ENCODE measurements at places on chromosomes 3 and 15.

GRCh38 chr15:34883042-34883441 is 86.5 kb downstream of the AQR start:
- DNase-seq, result no peak

- no peak for DNase-seq
Observed at GRCh38 chr15:58179206-58179605, 41.0 kb downstream of the AQP9 start.

- DNase-seq, result peak; percentile 68
Observed at GRCh38 chr3:170811928-170812591, 57.9 kb downstream of the RPL22L1 start.

DNA sequence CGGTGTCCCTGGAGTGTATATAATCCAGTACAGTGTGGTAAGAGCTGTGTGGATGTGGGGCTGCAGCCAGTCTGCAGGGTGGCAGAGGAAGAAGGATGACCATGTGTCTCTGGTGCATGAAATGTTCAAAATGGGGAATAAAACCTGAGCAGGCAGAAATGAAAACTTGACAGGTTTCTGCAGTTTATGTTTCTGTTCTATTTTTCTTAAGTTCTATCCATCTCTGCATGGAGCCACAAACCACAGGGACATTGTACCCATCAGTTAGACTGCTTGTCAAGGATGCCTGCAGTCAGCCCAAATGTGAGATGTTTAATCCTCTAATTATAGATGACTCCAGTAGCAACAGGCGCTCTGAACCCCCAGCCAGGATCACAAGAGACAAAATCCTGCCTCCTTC is 216.7 kb downstream of the IL20RB start:
- no peak for DNase-seq

All from stimulated activated CD4-positive, alpha-beta T cell treated with anti-CD3 and anti-CD28 coated beads, Interleukin-15, amount 100 ng/mL, for 24 hours (primary cell).